ENCODE measurements at places on chromosomes 13 and 19. TPM values are rescaled to one million over a fixed set of nuclear protein-coding genes. Genes with fewer than 3 reads are reported as not detected.

- no peak for DNase-seq
Observed at GRCh38 chr13:48738311-48738710, 84.6 kb downstream of the CYSLTR2 start.

DNA sequence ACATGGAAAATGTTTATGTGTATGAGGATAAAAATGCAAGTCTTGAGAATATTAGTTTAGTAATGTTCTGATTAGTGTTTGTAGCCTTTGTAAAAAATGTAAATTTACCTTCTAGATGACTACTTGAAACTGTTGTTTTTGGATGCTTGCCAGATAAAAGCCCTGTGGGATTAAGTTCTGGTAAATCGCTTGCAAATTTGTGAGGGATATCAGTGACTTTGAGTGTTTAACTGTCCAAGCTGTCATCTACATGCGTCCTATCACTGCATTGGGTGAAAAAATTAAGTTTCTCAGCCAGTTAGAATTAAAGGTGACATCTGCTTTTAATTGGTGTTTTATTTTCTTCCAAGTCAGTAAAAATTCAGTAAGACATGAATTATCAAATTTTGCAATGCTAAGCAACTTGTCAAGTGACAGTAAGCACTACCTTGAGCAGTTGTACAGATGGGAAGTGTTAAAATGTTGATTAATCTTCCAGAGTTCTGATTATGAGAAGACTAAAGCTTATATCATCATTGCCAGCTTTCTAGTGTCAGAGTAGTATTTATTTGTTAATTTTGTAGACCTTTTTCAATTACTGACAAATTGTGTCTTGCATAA, 88.0 kb downstream of the PCCA start:
- no peak for DNase-seq

DNA sequence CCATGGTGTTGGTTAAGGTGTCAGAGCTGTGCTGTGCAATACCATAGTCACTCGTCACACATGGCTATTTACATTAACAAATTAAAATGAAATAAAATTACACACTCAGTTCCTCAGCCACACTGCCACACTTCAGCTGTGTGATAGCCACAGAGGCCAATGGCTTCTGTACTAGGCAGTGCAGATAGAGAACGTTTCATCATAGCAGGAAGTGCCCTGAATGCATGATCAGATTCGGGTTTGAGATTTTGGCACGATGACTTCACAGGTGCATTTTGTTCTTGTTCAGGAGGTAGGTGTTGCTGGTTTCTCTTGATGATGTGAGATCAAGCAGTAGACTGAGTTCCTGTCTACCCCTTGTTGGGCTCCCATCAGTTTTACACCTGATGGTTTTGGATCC, 6.5 kb downstream of the ARMC6 start:
- DNase-seq = no peak

DNA sequence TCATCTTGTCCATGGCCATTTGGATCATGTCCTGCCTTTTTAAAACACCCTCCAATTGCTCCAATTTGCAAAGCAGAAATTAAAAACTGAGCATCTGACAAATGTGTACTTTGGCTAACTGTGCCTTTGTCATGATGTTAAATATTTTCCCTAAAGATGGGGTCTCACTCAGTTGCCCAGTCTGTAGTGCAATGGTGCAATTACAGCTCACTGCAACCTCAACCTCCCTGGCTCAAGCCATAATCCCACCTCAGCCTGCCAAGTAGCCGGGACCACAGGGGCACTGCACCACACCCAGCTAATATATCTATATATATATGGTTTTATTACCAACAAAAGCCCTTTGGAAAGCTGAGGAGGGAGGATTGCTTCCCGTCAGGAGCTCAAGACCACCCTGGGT, 782.7 kb downstream of the UQCRFS1 start:
- no peak for DNase-seq

The ZNF749 gene
- polyA plus RNA-seq = 30.9 TPM
